ENCODE measurements at places on chromosomes 3 and 15. TPM values are rescaled to one million over a fixed set of nuclear protein-coding genes. Genes with fewer than 3 reads are reported as not detected.

Gene FBXW12
- not detected for total RNA-seq

Gene CNTN6
- total RNA-seq, result not detected

GRCh38 chr3:69542089-69542804, 156.4 kb upstream of the FRMD4B start:
- no peak for DNase-seq

- no peak for DNase-seq
Measured at GRCh38 chr3:196351541-196351940, 13.4 kb upstream of the TM4SF19 start.

Data from RPMI7951 (cell line).